Stimulated activated CD8-positive, alpha-beta memory T cell treated with anti-CD3 and anti-CD28 coated beads, Interleukin-2, amount 100 ng/mL, for 1 hour (primary cell): ENCODE measurements at places on chromosomes 4 and X.

DNA sequence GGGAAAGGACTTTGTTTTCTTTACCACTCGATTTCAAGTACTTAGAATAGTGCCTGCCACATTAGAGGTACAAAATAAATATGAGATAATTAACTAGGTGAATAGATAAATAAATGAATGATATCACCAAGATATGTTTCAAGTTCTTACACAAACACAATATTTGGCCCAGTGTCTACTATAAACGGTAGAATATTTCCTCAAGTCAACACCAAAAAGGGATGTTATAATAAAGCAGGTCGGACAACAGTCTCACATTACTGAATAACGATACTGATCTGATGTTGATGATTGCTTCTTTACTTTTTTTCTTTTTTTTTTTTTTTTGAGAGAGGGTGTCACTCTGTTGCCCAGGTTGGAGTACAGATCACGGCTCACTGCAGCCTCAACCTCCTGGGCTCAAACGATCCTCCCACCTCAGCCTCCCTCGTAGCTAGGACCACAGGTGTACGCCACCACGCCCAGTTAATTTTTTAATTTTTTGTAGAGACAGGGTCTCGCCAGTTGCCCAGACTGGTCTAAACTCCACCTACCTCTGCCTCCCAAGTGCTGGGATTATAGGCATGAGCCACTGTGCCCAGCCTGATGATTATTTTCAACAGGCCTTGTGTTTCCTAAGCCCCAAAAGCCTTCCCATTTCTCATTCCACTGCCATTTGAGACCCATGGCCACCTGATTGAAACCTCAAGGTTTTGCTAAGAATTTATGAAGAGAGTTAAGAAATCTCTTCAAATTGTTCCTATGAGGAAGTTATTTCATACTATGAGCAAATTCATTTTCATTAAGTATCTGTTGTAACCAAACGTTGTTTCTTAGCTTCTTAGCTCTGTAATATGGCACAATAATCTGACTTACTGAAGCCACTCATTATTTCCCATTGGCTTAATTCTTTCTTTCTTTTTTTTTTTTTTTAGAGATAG lies 2.3 kb downstream of the MANBA start:
- DNase-seq: no peak

DNA sequence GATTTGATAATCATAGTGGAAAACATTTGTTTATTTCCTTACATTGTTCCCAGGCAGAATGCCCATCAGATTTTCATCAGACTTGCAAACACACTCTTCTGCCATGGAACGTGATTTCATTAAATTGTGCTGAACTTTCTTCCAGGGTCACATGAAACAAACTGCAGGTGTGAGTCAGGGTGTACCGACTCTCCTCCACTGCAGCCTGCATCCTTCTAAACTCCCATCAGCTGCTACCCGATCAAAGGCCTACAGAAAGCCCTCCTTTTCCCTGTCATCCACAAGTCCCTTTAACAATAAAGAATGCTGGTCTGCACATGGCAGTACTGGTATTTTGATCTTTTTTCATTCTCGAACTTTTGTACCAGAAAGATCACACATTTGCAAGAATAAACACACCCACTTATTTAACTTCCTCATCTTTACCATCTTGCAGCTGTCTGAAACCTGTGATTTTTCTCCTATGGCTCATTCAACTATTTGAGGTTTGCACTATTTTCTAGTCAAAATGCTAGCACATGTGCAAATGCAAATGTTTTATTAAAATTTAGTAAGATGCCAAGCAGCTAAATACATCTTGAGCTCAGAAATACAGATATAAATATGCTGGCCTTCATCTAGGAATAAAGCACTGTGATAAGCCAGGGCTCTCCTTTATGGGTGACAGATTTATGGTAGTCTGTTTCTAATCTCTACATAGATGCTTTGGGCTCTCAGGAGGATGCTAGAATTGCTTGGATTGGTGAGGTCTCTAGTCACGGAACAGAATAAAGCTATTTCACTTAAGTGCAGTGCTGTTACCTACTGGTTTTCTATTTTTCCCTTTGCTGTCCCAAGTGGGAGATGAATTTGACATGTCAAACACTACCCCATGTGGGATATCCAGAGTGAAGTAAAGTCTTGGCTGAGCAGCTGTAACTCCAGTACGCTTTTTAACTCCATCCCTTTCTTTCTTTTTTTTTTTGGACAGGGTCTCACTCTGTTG lies 25.8 kb upstream of the ARHGAP24 start:
- DNase-seq: no peak

GRCh38 chr4:137125011-137125410 lies 407.3 kb downstream of the PCDH18 start:
- DNase-seq: no peak

DNA sequence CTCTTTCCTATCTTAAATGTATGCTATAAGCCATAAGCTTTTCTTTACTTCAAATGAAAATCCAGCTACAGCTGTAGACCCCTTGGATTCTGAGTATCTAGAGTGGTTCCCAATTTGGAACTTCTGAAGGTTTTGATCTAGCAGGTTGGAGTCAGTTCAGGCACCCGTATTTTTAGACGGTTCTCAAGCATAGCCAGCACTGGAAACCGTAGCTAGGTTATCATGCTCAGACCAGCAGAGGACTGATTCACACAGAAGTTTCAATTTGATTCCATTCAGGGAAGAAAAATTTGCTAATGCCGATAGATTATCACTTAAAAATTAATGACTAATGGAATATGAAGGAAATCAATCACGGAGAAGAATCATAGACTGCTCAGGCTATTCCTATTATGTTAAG lies 11.2 kb downstream of the PPAT start:
- DNase-seq: no peak

- DNase-seq: no peak
These were observed 55.1 kb upstream of the PGAM4 start for GRCh38 chrX:78024349-78025059.

GRCh38 chr4:1770791-1771231 lies 22.3 kb upstream of the FGFR3 start:
- DNase-seq: no peak

GRCh38 chr4:153325558-153325957 lies 18.9 kb upstream of the MND1 start:
- DNase-seq: no peak

- DNase-seq: no peak
These were observed 11.6 kb downstream of the ARHGAP24 start for GRCh38 chr4:85486425-85487086.

GRCh38 chr4:22485737-22486136 lies 30.1 kb downstream of the ADGRA3 start:
- no peak for DNase-seq

GRCh38 chrX:72009731-72010130 lies 99.1 kb downstream of the NHSL2 start:
- no peak for DNase-seq

DNA sequence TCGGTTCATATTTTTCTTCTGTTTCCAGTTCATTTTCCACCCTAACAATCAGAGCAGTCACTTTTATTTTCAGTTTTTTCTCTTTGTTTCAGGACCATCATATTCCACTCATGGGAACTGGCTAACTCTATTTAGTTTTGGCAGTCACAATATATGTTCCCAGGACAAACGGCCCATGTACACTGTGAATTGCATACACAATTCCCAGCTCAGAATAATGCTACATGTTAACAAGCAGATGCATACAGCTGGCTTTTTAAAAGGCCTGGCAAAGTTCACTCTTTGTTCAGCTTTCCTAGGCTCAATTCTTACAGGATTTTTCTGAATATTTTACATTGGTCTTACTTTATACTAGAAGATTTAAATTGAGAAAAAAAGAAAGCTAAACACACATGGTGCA lies 224.9 kb downstream of the ANKRD50 start:
- no peak for DNase-seq

DNA sequence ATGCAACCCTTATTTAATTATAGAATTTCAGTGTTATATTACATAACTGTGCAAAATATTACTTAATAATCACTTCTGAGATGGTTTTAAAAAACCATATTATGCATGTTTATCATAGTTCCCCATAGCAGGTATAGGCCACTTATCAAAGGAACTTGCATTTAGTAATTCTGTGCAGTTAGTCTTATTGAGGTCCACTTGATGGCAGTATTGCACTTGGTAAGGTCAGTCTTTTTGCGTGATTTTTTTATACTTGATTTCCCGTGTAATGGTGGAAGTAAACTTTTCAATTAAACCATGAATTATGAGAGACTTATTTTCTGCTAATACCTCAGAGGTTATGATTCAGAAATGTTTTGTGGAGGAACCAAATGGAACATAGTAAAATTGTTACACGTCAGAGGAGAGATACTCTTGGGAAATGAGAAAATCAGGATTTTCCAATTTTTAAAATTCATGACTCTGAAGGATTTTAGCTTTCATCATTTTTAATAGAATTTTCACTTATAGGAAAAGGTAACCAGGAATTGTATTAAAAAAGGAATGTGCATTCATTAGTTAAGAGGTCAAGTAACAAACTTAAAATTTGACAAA lies 230.0 kb downstream of the CCSER1 start:
- no peak for DNase-seq

DNA sequence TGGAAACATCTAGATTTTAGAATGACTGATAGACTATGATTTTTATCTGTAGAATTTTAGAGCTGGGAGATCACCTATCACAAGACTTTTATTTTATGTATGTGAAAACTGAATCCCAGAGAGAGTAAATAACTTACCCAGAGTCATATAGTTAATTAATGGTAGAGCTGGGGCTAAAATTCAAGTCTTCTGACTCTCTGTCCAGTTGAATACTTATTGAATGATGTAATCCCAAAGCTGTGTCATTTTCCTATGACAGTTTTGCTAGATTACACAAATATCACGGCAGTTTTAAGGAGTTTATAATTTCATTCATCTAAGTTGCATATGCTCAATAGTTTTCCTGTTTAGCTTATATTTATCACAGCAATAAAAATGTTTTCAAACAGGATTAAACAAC lies 6.7 kb downstream of the NRK start:
- DNase-seq: no peak

- DNase-seq: no peak
These were observed 15.4 kb downstream of the FAM9C start for GRCh38 chrX:13028871-13029636.

DNA sequence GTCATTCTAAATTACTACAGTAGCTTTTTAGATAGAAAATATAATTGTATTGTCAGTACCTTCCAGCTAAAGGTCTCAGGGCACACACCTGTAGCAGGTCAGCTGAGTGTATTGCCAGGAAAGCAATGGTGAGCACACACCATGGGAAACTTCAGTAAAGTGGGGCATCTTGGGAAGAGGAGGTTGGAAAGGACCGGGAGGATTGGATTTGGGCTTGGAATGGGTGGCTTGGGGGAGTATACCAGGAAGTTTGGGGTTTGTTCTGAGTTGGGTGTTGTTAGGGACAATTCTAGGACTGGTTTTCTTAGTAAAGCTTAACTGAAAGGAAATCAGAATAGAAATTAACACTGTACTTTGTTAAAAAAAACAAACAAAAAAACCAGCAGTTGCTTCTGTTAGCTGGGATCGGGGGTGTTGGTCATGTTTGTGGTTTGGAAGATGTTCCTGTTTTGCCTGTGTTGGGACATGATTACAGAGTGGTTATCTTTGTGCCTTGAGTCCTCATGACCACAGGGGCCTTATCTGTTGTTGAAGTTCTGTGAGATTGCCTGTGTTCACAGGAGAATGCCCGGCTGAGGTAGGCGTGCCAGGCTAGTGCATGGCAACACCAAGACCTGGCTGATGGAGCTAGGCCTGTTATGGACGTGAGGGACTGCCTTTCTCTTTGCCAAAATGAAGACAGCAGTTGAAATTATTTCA lies 35.1 kb downstream of the PRIMPOL start:
- no peak for DNase-seq

GRCh38 chr4:183903021-183903760 lies 1.9 kb upstream of the STOX2 start:
- DNase-seq: no peak

DNA sequence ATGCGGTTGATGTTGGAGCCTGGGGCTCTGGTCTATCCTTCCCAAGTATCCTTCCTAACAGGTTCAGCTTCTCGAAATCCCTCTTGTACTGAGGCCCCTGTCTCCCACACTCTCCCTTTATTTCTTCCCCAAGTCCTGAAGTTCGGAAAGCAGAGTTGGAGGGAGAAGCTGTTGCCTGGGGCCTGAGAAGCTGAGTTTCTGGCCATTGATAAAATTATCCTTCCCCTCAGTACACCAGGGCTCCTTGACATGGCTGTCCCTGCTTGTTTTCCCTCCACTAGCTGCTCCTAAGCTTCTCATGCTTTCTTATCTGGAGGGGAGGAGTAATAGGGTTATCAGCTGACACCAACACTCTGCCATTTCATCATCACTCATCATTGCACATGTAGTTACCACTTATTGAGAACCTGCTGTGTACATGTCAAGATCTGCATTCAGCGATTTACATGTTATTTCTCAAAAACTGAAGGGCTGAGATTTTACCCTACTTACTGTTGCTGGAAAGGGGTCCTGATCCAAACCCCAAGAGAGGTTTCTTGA lies 58.0 kb downstream of the FUNDC1 start:
- DNase-seq: no peak

DNA sequence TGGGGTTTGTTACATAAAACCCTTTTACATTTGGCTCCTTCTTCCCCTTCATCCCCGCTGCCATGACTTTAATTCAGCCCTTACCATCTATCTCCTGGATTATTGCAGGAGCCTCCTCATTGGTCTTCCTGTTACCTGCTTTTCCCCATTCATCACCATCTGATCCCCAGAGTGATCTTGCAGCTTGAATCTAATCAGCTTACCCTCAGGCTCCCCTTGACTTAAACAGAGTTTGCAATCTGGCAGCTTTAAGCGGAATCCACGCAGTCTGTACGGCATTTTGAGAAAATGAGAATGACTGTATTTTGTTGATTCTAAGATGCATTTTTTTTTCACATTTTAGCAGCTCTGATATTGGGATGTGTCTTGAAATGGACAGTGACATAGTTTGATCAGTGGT lies 14.9 kb upstream of the PPEF1 start:
- DNase-seq: no peak

DNA sequence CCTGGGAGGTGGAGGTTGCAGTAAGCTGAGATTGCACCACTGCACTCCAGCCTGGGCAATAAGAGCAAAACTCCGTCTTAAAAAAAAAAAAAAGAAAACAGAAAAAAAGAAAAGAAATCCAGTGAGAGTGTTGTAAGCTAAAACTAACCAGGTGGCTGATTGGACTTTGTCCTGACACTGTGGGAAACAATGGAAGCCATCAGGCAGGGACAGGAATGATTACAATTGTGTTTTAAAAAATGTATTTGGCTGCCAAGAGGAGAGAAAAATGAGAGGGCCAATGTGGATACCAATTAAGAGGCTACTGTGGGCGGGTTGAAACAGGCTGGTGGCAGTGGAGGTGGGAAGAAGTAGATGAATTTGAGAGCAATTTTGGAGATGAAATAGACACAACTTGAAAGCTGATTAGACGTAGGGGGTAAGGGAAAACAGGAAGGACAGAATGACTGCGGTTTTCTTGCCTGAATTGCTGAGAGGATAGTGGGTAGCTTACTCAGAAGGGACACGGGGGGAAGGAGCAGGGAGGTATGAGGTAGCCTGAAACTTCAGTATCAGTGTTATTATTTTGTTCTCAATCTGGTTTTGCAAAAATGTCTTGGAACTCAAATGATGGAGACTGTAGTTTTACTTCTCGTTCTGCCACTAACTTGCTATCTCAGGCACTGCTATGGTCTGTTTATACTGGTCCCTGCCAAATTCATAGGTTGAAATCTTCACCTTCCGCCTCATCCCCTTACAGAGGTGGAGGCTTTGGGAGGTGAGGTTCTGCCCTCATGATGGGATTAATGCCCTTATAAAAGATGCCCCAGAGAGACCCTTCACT lies 45.6 kb upstream of the CHRNA9 start:
- DNase-seq: no peak

- DNase-seq: no peak
These were observed 52.9 kb downstream of the CRLF2 start for GRCh38 chrX:1159548-1159947.

GRCh38 chr4:134807231-134807745 lies 605.7 kb upstream of the PABPC4L start:
- DNase-seq: no peak
